T-helper 1 cell (primary cell): ENCODE measurements at places on chromosomes 7 and 10.

DNA sequence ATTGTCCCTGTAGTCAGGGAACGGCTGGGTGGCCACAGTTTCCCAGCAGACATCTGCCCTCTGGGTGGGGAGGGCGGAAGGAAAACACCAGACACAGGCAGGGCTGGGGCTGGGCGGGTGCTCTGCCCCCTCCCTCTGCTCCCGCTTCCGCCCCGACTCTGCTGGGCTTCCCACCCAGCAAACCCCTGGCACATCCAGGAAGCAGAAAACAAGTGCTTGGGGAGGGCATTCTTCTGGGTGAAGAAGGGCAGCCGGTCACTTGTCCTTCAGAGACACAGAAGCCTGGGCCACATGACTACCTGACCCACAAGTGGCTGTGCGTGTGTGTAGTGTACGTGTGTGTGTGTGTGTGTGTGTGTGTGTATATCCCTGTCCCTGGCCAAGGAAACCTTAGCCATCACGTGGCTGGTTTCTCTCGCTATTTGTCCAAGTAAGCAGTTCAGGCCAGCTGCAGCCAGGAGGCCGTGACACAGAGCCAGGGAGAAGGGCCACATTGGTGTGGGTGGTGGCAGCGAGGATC, 77.9 kb downstream of the ZMIZ1 start:
- DNase-seq: no peak

DNA sequence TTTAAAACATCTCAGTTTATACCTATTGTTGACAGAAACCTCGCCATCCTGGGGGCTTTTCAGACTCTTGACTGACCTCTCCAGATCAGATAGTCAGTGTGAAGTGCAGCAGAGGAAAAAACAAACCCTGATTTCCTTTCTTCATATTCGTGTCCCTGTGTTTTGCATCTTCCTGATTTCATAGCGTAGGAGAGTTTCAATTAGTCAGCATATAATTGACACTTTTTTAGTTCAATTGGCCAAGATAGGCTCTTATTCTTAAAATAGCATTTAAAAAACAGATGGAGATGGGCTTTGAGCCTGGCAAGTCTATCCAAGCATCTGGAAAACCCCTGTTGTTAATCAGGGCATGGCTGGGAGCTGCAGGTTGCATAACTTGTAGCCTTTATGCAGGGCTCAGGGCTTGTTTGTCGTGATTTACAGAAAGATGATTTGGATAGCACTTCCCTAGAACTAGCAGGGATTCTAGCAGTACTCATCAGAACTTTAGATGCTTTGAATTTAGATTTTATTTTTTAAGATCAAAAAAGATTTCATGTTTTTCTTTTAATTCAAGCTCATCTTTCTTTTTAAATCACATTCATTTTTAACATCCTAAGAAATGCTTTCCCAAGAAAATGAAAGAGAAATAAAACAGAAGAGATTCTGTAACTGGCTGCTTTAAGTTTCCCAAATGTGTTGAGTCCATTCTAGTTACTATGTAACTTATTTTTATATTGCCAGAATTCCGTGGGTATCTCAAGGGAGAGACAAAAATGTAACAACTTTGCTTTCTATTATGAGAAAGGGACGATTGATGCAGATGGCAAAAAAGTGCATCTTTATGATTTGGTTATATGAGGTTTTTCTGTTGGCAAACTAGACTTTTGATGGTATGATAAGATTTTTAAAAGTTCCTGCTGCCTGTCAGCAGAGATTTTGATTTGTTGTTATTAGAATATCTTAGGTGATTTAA, 270.8 kb upstream of the FZD8 start:
- no peak for DNase-seq

DNA sequence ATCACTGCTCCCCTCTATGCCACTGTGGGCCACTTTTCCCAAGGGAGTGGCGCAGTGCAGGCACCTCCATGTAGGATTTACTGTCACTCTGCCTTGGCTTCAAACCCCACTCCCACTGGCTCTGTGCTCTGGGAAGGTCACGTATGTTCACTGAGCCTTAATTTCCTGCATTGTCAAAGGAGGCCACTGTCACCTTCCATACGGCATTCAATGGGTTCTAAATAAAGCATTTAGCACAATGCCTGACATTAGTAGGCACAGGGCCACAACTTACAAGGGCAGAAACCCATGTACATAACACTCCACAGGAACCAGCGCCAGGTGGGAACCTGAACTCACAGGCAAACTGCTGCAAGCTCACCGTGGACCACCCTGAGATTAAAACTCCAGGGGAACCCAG, 196.4 kb downstream of the USP6NL start:
- no peak for DNase-seq

DNA sequence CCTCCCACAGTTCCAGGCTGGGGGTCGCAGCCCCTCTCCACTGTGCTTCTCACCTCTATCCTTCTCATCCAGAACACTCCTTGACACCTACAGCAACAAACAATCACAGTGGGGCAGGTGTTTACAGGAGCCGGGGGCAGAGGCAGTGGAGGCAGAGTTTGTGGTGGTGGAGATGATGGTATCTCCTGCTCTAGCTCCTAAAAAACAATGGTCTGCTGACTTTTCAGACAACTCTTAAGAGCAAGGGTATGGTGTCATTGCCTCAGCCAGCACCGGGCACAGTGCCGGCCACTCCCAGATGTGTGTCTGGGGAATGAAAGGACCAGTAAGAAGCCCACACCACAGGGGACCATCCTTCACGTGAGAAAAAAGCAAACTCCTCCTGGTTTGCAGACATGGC, 36.3 kb upstream of the ANTXRL start:
- DNase-seq: no peak

- DNase-seq: no peak
Observed at GRCh38 chr7:25429731-25430130, 201.4 kb upstream of the NPVF start.

DNA sequence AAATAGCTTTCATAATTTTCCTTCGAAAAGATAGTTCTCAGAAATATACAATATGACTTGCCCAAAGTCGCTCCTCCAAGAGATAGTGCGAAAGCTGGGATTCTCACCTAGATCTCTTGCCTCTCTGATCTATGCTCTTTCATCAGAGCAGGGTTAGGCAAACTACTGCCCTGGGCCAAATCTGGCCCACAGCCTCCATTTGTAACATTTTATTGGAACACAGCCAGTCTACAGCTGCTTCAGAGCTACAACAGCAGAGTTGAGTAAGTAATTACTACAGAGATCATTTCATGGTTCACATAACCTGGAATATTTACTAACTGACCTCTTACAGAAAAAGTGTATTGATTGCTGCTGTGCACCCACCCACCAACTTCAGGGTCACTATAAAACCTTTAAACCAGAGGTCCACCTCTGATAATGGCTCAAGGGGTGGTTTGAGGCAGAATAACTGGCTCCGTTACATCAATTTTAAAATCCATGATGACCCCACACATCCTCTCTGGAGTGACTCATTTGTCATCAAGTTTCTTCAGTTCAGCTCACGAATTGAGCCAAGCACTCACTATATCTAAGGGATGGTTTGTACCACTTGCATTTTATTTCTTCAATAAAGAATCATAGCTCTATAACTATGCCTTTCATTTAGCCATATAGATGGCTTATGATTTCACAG, 1019.0 kb downstream of the XPNPEP1 start:
- no peak for DNase-seq

DNA sequence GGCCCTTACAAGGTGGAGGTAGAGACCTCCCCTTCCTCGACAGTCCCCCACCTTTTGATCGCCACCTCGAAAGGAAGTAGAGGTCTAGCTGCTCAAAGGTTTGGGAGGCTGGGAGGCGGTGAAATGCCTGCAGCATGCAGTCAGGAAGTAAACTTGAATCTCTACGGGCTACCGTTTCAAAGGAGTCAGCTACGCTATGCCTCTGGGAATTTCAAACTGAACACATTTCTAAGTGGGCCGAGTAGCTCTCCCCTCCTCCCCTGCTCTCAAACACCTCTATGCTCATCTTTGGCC, 68.0 kb downstream of the CXCL12 start:
- DNase-seq: no peak

DNA sequence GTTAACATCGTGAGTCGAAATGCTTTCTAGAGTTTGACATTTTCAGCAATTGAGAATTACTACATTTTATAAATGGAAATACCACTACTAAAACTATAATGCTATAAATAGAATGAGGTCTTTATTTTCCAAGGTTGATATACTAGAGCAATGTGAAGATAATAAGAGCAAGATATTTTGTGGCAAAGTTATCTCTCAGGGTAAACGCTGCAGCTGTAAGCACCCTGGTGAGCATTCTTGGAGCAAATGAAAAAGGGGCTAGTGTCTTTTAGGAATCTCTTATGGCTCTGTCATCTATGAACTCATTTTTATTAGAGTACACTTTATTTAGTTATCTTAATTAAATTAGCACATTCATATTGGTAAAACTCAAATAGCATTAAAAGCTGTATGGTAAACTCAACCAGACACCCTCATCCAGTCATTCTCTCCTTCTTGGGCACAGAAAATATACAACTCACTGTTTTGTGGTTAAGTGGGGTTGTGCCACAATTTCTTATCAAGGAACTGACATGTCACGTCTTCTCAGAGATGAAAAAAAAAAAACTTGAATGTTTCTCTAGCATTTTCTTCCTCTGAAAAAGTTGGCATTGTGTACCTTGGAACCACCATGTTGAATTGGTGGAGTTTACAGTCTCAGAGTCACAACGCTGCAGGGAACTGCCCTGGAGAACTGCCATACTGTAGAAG, 289.5 kb upstream of the PFKP start:
- no peak for DNase-seq

GRCh38 chr10:11533328-11533781, 78.1 kb downstream of the USP6NL start:
- DNase-seq: no peak

DNA sequence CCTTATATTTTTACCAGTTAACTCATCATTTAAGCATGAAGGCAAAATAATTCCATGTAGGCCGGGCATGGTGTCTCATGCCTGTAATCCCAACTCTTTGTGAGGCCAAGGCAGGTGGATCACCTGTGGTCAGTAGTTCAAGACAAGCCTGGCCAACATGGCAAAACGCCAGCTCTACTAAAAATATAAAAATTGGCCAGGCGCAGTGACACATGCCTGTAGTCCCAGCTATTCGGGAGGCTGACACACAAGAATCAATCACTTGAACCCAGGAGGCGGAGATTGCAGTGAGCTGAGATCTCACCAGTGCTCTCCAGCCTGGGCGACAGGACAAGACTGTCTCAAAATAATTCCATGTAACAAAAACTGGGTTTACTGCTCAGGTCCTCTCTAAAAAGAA, 18.3 kb downstream of the HNRNPA2B1 start:
- no peak for DNase-seq

DNA sequence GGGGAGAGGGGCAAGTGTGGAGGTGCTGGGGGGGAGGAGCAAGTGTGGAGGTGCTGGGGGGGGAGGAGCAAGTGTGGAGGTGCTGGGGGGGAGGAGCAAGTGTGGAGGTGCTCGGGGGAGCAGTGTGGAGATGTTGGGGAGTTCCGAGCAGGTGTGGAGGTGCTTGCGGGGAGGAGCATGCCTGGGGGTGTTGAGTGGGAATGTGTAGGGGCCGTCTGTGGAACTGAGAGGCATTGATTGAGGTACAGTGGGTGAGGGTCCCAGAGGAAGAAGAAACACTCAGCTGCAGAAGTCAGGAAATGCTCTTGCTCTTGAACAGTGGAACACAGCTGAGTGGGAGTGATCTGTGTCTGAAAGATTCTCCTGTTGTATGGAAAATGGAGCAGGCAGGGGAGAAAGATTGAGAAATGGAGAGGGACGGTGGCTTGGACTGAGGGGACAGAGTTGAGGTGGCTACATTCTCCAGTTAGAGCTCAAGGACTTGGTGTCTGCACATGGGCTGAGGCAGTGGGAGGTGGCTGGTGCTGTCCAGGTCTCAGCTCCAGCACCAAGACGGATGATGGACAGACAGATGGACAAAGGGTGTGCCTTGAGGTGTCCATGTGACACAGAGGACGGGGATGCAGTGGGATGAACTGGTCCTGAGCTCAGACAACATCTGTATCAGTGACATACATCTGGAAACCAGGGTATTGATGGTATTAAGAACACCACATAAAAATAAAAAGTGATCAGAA, 25.2 kb upstream of the NCAPG2 start:
- DNase-seq: no peak
